Kidney capillary endothelial cell (primary cell): ENCODE measurements at places on chromosomes 1 and 21.
A peak's percentile ranks its signal among the peaks of the same experiment; 100 is the strongest.

- DNase-seq, result no peak
Measured at GRCh38 chr21:29418813-29419212, 120.1 kb downstream of the BACH1 start.

- DNase-seq, result peak; percentile 7
Measured at GRCh38 chr1:246295340-246295739, 211.7 kb downstream of the SMYD3 start.

DNA sequence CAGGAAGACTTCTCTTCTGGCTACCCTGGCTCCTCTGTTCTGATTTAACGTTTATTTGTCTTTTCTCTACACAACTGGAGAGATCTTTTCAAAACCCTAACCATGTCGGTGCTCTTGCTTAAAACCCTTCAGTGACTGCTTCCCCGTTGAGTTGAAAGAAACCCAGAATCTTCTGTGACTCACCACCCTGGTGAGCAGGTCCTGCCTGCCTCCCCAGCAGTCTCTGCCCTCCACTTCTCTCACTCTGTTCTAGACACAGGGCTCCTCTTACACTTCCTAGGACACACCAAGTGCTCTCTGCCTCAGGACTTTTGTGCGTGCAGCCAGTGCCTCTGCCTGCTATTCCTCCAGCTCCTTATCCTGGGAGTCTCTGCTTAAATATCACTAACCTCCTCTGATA, 131.4 kb downstream of the IER5 start:
- DNase-seq, result no peak

DNA sequence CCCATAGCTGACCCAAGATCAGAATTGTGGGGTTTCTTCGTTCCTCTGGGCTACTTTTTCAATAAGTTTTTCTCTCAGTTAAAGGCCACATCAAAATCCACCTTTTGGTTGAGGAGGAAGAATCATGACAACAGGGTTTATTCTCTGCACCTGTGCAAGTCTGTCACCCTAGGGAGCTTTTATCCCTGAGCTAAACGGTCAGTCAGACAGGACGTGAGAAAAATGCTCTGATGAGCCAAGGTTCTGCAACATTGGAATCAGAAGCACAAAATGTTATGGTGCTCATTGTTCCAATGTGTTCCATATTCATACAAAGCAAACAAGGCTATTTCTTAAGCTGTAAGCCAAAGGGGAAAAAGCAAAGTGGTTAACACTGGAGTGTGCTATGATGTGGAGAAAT, 7.4 kb upstream of the ERICH3 start:
- DNase-seq, result no peak

GRCh38 chr21:31172328-31172727, 134.1 kb upstream of the KRTAP19-8 start:
- DNase-seq, result no peak

- DNase-seq, result peak; percentile 50
Measured at GRCh38 chr1:12314333-12314903, 84.6 kb downstream of the VPS13D start.

DNA sequence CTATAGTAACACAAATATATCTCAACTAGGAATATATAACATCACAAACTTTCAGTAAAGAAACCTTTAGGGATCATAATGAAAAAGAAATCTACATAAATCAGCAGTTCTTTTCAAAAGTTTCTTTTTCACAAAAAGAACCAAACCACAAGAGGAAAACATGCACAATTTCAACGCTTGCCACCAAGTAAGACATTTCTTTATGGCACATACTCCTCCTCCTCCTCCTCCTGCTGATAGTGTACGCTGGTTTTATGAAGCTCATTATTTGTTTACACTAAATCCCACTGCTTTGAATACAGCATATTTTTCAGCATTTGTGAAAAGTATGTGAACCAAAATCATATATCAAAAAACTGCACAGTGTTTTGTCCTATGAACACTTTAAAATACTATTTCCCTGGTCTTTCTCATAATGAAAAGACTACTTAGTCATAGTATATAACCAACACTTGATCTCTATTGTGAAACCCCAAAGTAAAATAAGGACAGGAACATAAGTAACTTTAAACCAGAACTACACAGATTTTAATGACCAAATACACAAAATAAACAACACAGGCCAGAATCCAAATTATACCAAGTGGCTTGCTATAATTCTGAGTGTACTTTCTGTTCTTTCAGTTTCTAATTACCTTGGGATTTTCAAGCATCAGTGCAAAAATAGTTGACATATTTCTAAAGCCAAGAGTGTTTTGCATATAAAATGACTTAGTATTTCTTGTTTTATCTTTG, 184.2 kb downstream of the EIF4G3 start:
- DNase-seq, result no peak

GRCh38 chr1:161114556-161114955, 3.3 kb downstream of the PFDN2 start:
- no peak for DNase-seq

DNA sequence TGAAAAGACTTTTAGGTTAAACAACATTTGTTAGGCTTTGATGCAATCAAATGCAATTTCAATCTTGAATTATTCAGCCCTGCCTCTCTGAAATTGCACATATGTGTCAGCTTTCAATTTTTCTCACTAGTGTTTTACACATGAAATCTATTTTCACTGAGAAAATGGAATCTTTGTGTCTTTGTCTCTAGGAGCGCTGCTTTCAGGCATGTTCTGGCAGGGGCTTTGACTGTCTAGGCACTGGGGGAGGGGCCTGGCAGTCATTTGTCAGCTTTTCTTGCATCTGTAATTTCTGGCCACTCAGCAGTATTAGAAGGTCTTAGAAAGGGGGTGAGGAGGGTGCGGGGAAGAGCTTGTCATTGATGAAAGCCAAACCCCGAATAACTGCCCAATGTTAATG, 264.4 kb downstream of the PTPRC start:
- no peak for DNase-seq

DNA sequence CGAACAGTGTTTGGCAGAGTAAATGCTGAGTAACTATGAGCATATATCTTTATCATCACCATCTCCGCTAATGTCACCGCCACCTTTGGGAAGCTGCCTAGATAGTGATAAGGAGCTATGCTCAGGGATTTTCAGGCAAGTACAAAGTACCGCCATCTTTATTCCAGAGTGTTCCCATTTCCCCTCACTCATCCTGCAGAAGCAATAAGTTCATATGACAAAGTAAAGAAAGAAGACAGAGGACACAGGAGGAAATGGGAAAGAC, 89.6 kb downstream of the TGFBR3 start:
- no peak for DNase-seq

DNA sequence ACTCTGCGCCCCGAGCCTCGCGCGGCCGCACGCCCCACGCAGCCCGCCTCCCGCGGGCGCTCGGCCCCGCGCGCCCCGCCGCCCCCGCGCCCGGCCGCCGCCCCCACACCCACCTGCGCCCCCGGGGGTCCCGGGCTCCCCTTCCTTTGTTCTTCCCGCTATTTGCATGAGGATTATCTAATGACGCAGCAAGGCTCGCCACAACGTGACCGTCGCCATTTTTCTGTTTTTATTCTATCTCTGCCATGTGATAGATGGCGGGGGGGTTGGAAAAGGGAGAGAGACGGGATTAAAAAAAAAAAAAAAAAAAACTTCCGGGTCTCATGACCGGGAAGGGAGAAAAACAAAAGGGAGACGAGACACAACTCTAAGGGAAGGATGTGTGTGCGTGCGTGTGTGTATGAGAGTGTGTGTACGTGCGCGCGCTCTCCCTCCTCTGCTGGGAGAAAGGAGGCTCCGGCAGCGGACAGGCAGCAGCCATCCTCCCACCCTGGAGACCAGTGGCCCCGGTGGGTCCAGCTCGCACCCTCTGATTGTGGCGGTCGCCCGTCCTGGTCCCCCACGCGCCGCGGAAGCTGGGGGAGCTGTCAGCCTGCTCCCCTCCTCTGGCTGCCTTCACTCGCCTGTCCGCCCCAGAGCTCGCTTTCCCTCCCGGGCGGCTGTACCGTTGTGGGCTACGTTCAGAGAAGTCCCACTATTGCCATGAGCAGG, 80.4 kb upstream of the AK4 start:
- DNase-seq, result peak; percentile 74

GRCh38 chr1:76763738-76764137, 103.5 kb upstream of the ST6GALNAC5 start:
- no peak for DNase-seq

GRCh38 chr1:179794669-179795068, 51.6 kb downstream of the FAM163A start:
- DNase-seq, result no peak

- peak; percentile 12 for DNase-seq
Measured at GRCh38 chr1:232709386-232709785, 79.5 kb upstream of the SIPA1L2 start.

- DNase-seq, result no peak
Measured at GRCh38 chr1:192530254-192530653, 45.3 kb upstream of the RGS1 start.

DNA sequence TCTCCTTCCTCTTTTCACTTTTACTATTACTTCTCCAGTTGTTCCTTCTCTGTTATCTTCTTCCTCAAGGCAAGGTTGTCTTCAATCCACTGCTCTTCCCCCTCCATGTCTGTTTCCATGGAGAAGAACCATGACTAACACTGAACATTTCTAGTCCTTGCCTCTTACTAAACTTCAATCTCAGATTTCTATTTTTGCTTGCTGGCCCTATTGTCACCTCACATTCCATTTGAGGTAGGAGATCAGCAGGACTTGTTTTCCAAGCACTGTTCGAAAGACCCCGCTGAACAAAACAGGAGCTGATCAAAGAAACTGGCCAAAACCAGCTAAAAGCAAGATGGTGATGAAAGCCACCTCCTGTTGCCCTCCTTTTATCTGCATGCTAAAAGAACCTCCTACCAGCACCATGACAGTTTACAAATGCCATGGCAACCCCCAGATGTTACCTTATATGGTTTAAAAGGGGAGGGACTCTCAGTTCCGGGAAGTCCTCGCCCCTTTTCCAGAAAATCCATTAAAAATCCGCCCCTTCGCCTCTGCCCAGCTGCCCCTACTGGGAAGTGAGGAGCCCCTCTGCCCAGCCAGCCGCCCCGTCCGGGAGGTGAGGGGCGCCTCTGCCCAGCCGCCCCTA, 22.6 kb downstream of the GON4L start:
- no peak for DNase-seq

GRCh38 chr1:239886266-239886665, 205.4 kb upstream of the FMN2 start:
- DNase-seq, result no peak

DNA sequence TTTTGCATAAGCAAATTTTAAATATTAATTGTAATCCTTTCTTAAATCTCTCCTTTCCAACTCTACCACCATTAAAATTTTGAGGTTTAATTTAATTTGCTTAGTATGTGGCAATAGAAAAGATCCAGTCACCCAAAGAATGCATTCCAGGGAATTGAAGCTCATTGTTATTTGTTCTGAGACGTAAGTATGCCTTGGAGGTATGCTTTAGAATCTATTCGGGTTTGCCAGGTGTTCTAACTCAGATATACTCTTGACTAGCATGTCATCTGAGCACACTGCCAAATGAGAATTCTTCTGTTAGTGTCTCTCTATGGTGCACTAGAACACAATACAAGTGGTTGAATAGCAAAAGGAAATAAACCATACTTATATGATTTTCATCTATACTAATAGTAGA, 813.6 kb upstream of the ADGRL2 start:
- no peak for DNase-seq

DNA sequence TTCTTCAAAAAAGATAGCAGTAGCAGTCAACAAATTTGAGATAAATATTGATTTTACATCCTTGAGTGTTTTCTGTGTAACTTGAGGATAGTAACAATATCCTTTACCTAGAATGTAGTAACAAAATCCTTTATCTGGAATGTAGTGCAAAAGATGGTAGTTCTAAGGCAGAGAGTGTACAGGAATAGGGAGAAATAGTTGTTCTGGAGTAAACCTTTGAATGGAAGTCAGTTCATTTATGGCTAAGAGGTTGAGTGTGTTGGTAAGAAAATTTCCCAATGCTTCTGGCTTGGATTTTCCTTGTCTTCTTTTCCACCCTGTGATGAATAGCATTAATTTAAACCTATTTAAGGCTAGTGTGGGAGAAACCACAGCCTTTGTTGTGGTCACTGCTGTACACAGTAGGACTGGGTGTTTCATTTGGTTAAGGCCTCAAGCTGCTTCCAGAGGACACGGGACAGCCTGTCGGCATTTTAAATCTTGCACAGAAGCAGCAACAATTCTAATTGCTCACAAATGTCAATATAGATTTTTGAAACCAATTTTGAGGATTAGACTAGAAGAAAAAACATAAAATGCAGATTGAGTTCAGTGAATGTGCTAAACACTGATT, 11.3 kb downstream of the NFIA start:
- DNase-seq, result no peak

DNA sequence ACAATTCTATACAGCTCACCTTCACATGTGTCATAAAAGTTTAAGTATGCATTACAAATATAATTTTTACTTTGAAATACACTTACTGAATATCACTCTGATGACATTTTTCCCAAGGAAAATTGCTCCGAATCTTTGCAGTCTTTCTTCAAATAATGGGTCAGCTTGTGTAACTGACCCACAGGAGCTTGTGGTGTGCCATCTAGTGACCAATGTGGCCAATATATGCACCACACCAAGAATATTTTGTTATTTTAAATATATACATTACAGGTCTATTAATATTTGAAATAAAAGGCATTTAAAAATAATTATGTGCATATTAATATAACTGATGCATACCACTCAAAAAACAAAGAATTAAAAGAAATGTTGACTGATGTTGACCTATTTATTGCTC, 271.4 kb downstream of the TBX15 start:
- no peak for DNase-seq

DNA sequence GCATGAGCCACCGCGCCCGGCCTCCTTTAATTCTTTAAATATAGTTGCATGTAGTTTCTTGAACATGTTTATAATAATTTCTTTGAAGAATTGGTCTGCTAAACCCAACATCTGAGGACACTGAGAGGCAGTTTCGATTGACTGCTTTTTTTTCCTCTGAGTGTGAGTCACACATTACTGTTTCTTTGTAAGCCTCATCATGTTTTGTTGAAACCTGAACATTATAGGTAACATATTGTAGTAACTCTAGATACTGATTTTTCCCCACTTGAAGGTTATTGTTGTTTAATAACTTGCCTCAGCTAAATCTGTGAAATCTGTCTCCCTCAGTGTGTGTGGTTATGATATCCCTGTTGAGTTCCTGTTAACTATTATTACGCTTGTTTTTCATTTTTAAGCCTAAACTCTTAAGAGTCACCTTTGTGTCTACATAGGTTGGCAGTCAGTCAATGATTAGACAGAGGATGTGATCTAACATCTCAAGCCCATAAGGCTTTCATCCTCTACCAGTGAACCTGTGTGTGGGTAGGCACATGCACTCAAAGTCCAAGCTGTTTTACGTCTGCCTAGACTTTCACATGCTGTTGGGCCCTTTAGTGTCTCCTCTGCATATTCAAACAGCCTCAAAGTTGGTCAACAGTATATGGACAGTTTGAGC, 155.5 kb downstream of the KCNH1 start:
- DNase-seq, result no peak

DNA sequence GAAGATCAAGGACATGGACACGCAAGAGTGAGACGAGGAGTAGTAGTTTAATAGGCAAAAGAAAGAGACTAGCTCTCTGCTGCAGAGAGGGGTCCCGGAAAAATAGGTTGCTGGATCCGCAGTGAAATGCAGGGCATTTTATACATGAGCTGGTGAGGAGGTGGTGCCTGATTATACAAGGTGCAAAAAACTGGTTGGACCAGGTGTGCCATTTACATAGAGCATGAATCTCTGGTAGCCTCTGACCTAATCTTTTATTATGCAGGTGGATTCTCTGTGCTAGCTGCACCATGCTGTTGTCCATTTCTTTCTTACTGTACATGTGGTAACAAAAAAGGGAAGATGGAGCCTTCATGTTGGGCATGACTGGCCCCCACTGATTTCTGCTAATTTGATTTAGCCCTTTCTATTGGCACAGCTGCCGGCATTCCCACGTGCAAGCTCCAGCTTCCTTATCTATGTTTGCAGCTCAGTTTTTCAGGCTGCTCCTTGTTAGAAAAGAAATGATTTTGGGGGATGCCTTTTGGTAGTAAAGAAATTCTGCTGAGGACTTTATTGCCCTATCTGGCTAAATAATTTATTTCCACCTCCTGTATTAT, 548.1 kb downstream of the BRINP3 start:
- no peak for DNase-seq
